ENCODE measurements at places on chromosomes 12 and 14.

- peak; percentile 53 for DNase-seq
Observed at GRCh38 chr12:107404981-107405380, 280.6 kb upstream of the PWP1 start.

DNA sequence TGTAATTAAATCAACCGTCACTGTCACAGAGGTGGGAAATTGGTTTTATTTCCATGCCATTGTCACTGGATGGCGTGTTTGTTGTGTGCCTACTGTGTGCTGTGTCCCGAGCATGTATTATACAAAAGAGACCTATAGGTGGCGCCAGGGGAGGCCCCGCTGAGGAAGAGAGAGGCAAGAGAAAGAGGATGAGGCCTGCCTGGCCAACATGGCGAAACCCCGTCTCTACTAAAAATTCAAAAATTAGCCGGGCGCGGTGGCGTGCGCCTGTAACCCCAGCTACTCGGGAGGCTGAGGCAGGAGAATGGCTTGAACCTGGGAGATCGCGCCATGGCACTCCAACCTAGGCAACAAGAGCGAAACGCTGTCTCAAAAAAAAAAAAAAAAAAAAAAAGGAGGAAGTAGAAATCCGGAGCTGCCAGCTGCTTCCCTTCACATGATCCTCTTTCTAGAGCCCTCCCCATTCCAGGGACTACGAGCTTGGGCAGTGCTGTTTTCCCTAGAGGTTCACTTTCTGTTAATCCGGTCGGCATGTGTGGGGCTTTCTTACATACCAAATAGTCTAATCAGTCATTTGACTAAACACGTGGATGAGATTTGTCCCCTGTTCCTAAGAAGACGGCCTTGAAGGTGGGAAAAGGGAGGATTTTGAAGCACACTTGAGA, 6.4 kb upstream of the CCDC175 start:
- no peak for DNase-seq

DNA sequence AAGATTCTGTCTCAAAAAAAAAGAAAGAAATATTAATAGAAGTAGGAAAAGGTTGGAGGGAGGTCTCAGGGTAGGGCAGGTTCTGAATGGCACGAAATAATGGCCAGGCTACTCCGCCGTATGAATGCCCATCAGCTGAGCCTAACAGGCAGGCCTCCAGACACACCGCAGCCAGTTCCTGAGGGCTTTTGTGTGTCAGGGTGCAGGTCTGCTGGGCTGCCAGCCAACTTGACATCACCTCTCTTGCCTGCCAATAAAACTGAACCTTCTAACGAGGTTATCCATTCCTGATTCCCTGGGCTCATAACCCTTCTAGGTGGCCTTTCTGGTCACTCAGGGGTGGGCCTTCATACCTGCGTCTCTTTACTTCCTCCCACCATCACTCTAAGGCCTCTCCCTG, 3.0 kb downstream of the IFI27 start:
- DNase-seq, result peak; percentile 20

- DNase-seq, result peak; percentile 43
Observed at GRCh38 chr12:3200032-3200617, 122.9 kb downstream of the TSPAN9 start.

DNA sequence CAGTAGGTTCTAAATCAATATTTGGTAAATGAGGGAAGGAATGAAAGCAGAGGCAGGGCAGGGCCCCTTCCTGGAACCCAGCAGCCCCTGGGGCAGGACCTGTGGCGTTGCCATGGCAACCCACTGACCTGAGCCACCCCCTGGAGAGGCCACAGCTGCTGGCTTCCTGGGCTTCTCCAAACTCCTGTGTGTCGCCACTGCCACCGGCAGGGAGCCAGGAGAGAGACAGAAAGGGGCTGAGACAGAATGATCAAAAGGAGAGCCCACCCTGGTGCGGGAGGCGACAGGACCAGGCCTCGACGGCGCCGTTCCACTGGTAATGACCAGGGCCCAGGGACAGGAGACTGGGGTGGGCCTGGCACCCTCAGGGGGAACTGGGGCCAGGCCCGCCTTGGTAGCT, 18.2 kb downstream of the RFX4 start:
- DNase-seq, result no peak

DNA sequence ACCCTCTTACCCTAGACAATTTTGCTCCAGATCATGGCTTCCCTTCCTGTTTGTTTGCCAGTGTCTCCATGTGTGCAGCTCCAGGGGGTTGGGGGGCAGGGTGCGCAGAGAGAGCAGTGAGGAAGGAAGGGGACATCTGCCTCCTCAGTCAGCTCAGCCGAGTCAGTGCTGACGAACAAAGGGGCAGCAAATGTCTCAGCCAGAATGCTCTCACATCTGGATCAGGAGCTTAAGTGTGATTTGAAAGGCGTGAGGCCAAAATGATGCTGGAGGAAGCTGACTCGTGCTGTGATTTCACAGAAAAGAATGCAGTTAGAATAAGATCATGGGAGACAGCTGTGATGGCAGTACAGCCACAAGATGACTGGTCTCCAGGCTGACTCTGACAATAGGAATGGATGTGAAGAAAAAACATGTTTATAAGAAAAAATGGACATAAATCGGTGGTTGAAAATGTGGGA, 27.1 kb upstream of the CDK17 start:
- no peak for DNase-seq

DNA sequence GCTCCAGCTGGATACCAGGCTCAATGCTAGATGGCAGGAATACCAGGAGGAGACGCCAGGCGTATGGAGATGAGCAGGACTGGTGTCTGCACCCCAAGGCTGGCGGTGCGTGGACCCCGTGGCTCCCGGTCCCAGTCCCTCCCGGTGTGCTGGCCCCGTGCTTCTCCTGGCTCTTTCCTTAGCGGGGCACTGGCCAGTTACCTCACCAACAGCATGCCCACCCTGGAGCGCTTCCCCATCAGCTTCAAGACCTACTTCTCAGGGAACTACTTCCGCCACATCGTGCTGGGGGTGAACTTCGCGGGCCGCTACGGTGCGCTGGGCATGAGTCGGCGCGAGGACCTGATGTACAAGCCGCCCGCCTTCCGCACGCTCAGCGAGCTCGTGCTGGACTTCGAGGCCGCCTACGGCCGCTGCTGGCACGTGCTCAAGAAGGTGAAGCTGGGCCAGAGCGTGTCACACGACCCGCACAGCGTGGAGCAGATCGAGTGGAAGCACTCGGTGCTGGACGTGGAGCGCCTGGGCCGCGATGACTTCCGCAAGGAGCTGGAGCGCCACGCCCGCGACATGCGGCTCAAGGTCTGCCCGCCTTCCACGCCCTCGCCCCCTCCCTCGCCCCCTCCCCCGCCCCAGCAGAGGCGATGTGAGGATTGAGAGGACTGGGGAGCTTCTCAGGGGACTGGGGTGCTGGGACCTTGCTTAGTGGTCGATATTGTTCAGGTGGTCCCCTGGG, 14.6 kb downstream of the VASH1 start:
- no peak for DNase-seq

DNA sequence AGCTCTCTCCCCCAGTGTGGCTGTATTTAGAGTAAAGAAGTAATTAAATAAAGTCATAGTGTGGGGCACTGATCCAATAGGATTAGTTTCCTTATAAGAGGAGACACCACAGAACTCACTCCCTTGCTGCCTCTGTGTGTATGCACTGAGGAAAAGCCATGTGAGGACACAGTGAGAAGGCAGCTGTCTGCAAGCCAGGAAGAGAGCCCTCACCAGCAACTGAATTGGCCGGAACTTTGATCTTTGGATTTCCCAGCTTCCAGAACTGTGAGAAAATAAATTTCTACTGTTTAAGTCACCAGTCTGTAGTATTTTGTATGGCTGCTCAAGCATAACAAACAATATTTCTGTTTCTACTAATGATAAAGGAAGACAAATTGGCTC, 368.7 kb upstream of the PRICKLE1 start:
- DNase-seq, result no peak

- no peak for DNase-seq
Observed at GRCh38 chr14:50379563-50379962, 17.1 kb downstream of the CDKL1 start.

- DNase-seq, result no peak
Observed at GRCh38 chr14:104390221-104390931, 189.2 kb upstream of the C14orf180 start.

DNA sequence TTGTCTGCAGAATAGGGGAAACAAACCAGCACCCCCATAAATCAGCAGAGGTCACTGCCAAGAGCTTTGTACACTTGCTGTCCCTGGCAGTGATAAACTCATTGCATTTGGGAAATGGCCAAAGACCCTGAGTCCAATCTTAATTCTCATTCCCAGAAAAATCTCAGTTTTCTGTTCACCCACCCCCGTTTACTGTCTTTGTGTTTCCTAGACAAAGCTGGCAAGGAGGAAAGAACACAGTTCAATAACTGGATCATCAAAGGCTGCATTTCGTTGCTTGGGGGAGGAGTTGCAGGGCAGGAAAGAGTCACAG, 365.1 kb downstream of the DPF3 start:
- DNase-seq, result no peak

GRCh38 chr14:54301359-54301758, 95.4 kb upstream of the CDKN3 start:
- no peak for DNase-seq

GRCh38 chr12:119578112-119578511, 15.5 kb upstream of the TMEM233 start:
- no peak for DNase-seq

DNA sequence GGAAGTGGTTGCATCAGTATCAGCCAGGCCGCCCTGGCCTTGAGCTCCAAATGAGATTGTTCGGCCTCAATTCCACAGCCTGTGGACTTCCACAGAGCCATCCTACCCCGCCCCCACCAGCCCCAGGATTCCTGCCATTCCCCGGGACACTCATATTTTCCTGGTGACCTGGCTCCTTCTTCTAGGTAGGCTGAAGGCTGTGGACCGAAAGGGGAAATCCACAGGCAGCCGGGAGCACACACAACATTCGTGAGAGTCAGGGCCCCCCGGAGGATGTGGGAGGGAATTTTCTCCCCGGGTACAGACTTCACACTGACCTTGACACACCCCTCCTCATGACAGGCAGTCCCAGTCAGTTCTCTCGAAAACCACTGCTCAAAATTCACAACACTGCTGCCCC, 39.9 kb downstream of the RIN3 start:
- DNase-seq, result no peak

- no peak for DNase-seq
Observed at GRCh38 chr12:79486154-79486553, 204.6 kb downstream of the PAWR start.

GRCh38 chr12:39846971-39847650, 227.5 kb upstream of the ABCD2 start:
- DNase-seq, result no peak

DNA sequence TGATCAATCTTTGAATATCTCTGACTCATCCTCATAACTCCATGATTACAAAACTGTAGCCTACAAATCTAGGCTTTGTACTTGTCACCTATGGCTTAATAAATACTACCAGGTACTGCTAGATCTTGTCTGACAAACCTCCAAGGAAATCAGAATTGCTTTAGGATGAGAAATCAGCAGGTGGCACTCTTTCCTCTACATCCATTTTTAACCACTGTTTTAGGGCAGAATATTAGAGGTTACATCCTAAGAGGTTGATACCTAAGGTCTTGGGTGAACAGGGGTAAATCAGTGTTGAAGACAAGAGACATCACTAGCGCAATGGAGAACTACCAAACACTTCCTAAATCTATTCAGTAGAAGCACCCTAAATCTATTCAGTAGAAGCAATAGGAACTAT, 63.1 kb upstream of the SOX5 start:
- DNase-seq, result peak; percentile 3

DNA sequence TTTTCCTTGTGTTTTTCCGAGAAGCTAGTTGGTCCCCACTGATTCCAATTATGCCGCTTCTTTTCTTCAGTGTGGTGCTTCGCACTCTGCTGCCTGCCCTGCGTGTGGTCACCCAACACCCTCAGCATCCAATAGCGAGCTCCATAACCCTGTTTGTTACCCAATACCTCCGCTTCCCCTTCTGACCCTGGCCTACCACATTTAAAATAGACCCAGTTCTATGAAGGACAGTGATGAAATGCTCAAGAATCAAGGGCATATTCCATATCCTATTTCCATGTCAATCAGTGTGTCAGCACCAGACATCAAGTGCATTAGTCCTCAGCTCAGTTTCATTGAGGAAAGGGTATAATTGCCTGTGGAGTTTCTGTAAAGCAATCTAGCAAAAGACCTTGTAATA, 9.5 kb downstream of the NDRG2 start:
- no peak for DNase-seq

- DNase-seq, result no peak
Observed at GRCh38 chr12:92899386-92900001, 29.6 kb downstream of the EEA1 start.

GRCh38 chr14:50762001-50762930, 68.7 kb downstream of the NIN start:
- DNase-seq, result no peak

DNA sequence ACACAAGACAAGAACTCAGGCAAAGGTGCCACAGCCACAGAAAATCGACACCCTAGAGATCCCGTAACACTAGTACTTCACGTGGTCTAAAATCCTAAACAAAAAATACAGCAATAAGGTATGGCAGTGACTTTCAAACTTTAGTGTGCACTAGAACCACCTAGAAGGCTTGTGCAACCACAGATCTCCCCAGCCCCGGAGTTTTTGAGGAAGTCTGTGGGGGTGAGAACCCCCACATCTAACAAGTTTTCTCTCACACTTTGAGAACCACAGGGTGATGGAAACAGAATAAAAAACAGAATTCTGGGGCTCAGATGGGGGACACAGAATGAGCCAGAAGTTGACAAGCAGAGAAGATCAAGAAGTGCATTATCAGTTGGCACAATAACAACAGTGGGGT, 254.0 kb downstream of the ANO6 start:
- no peak for DNase-seq

DNA sequence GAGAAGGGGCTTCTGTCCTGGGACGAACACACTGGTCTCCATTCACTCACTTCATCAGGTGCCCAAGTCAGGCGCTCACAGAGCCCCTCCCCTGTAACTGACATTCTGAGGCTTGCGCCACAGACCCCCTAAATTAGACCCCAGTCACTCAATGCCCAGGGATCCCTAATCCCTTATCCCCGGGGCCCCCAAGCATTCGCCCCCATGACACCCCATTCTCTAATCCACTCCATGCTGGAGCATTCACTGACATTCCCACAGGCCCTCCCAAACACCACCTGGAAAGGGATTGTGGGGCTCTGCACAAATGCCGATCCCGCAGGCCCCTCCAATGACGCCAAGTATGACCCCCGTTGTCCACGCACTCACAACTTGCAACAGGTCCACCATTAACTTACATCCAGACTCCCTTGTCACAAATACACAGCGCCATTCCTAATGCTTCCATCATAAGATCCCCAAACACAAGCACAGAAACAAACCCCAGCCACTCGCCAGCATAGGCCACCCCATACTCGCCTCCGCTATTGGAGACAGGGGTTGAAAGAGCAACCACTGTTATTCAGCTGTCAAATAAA, 1.5 kb downstream of the ZNF605 start:
- DNase-seq, result no peak
